Stimulated activated CD4-positive, alpha-beta T cell treated with anti-CD3 and anti-CD28 coated beads, Interleukin-1b, Interleukin-23, amount 100 ng/mL, for 48 hours (primary cell): ENCODE measurements at places on chromosomes 12 and 14.

- DNase-seq: no peak
Measured at GRCh38 chr14:55327179-55327578, 56.0 kb downstream of the FBXO34 start.

DNA sequence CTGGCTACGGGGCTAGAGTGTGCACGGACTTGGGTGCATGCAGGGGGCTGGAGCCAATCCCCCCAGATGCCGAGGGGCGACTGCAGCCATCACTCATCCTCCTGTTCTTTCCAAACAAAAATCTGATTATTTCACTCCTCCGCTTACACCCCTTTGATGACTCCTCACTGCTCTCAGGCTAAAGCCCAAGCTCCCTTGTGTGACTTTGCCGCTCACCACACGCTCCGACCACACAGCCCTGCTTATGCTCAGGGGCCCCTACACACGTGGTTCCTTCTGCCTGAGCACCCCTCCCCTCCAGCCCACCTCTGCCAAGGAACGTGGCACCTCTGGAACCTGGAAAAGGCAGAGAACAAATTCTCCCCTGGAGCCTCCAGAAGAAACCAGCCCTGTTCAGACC lies 13.7 kb downstream of the CHFR start:
- DNase-seq: peak; percentile 9

DNA sequence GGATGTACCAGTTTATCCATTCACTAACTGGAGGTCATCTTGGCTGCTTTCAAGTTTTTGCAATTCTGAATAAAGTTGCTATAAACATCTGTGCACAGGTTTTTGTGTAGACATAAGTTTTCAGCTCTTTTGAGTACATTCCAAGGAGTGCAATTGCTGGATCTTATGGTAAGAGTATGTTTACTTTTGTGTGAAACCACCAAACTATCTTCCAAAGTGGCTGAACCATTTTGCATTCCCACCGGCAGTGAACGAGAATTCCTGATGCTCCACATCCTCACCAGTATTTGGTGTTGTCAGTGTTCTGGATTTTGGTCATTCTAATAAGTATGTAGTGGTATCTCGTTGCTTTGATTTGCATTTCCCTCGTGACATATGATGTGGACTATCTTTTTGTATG lies 150.5 kb upstream of the BCL2L14 start:
- no peak for DNase-seq

DNA sequence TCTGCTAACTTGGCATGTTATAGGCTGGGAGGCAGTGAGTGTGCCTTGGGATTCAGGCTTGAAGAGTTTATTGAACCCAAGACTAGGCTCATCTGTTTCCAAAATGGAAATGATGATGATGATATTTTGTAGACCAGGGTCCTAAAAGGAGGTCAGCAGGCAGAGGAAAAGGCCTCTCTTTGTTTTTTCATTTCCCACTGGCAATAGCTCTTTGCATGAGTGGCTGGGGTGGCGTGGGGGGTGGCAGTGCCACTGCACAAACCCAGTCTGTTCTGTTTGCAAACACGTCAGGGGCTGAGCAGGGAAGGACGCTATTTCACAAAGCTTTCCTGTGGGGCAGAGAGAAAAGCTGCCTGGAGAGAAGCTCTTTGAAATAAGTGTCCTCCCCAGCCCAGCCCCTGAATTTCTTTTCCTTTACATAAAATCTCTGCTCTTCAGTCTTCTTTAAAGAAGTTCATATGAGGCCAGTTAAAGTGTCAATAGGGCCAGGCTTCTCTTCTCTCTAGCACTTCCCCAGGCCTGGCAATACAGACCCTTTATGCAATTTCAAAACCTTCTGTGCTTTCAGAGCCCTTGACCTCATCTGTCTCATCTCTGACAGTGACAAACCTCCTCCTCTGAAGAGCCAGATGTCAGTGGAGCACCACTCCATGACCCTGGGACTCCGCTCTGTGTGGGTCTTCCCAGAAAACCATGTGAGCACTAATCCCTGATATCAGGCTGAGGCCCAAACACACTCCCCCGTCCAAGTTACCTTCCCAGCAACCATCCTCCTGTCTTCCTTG lies 72.8 kb downstream of the ZNF664 start:
- DNase-seq: no peak

DNA sequence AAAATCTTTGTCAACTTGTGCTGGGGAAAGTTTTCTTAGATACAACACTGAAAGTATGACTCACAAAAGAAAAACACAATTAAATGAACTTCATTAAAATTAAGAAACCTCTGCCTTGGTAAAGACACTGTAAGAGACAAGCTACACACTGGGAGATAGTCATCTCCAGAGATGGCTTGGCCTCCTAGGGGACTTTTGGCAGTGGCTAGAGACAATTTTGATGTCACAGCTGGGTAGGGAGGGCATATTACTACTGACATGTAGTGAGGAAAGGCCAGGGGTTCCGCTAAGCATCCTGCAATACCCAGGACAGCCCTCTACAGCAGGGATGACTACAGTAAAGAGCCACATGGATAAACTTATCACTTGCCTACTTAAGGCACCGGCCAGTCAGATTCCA lies 8.7 kb upstream of the RNASE4 start:
- no peak for DNase-seq

DNA sequence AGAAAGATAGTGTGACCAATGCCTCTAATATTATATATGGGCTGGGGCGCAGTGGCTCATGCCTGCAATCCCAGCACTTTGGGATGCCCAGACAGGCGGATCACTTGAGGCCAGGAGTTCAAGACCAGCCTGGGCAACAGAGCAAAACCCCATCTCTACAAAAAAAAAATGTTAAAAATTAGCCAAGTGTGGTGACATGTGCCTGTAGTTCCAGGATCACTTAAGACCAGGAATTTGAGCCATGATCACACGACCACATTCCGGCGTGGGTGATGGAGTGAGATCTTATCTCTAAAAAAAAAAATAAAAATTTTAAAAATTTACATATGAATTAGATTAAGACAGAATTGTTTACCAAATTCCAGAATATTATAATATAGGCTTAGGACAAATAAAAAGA lies 12.0 kb downstream of the TM7SF3 start:
- DNase-seq: no peak

DNA sequence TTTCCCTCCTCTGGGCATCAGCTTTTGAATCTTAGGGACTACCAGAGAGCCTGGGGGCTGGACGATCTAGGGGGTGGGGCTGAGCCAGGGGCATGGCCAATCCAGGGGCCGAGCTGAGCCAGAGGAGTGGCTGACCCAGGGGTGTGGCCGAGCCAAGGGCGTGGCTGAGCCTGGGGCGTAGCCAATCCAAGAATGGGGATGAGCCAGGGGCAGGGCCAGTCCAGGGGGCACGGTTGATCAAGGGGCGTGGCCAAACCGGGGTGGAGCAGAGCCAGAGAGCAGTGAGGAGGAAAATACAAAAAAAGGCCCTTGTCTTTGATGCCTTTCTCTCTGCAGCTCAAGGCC lies 219.3 kb upstream of the NOS1 start:
- peak; percentile 3 for DNase-seq
